Prostate gland (tissue), 2 donors: ENCODE measurements at places on chromosomes 1 and 21. TPM values are rescaled to one million over a fixed set of nuclear protein-coding genes. Genes with fewer than 3 reads are reported as not detected.

- DNase-seq = no peak
Observed at GRCh38 chr1:10829965-10830515, 33.6 kb upstream of the CASZ1 start.

GRCh38 chr1:119774746-119775490, 6.2 kb upstream of the HMGCS2 start:
- no peak for DNase-seq

DNA sequence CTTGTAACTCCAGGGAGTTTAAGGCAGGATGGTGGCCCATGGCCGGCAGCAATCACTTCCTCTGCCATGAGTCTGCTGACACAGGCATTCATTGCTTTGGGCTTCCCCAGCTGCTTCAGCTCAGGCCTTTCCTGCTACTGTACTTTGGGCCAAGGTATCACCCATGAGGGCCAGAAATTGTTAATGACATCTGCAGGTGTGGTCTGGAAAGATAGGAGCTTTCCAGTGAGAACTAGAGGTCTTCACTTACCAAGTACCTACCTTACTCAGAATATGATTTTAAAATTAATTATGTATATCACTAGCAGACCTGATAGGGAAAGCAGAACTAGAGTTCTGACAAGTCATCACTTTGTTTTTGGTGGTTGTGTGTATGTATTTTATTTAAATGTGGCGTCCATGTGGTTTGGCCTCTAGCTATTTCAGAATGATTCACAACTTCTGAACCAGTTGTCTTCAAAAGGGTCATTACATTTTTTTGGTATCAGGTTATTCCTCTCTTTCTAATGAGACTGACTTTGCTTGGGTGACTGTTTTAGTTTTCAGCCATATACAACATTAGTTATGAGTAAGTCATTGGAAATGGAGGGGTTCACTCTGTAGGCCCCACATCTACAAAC, 2.7 kb downstream of the RGL1 start:
- DNase-seq = no peak

GRCh38 chr1:107838056-107838455, 126.9 kb downstream of the VAV3 start:
- DNase-seq = no peak

DNA sequence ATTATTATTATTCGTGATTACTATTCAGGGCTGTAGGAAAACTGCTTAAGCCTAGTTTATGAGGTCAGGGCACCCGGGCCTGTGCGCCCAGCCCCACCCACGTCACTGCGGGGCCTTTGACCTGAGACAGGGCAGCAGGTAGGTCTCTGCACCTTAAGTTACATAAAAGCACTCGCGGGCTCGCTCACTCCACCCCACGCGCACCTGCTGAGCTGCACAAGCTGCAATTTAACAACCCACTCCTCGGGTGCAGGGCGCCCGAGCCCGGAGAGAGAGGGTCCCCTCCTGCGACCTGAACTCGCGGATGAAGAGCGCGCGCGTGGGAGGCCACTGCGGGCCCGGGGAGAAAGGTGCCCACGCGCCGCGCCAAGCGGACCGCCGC, 477 bp downstream of the ICMT start:
- DNase-seq = no peak

The FLG2 gene
- 5.6 TPM for total RNA-seq

The SLC22A15 gene
- total RNA-seq = 6.7 TPM

The LIN28A gene
- not detected for total RNA-seq
